ENCODE measurements at places on chromosomes 6 and 20.

DNA sequence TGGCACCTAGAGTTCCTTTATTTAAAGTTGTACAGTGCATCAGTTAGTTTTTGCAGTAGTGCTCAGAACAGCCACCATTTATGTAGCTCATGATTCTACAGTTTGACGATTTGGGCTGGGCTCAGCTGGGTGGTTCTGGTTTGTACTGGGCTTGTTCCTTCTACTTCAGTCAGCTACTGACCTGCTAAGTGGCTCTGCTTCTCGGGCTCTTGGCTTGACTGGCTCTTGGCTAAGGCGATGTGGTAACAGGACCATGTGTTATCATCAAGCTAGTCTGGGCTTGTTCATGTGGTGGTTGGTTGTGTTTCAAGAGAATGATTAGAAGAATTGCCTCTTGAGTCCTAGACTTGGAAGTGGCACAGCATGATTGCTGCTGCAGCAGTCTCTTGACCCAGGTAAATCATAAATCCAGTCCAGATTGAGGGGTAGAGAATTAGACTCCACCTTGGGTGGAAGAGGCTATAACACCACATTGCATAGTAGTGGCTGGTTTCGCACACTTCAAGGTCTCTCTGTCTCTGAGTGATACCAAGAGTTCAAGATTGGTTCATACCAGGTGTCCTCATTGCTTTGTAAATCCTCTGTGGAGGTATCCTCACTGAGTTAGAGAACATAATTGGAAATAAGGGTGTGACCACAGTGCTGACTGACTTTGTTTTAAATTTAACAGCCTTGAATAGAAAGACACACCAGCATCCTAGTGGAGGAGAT, 253.0 kb downstream of the ARID1B start:
- no peak for DNase-seq

GRCh38 chr6:10873374-10873773, 8.5 kb downstream of the GCM2 start:
- DNase-seq, result no peak

GRCh38 chr6:64428186-64428585, 792.6 kb downstream of the PHF3 start:
- no peak for DNase-seq

- DNase-seq, result no peak
These were observed 87.3 kb downstream of the PTPRT start for GRCh38 chr20:43102394-43102793.

DNA sequence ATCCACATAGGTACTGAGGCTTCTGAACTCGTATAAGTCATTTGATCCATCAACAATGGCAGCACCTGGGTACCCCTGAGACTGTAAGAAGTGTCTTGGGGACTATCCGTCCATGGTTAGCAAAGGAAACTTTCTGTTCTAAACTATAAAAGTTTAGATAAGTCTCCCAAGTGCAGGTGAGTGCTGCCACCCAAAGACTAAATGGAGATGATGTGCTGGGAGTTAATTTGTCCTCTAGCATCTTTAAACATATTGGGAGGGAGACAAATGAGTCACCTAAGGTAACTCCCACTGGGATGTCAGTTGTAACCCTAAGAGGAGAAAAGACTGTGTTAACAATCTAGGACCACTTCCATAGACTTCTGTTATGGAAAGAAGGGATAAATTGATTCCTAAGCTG, 6.2 kb downstream of the BEND6 start:
- DNase-seq, result no peak

DNA sequence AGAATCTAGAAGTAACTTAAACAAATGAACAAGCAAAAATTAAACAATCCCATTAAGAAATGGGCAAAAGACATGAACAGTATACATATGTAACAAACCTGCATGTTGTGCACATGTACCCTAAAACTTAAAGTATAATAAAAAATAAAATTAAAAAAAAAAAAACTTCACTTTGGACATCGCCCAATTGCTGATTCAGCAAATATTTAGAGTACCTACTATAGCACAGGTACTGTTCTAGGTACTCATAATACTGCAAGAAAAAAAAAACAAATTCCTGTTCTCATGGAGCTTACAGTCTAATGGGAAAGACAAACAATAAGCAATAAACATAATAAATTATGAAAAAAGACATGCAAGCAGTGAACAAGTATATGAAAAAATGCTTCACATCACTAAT, 501.5 kb upstream of the HS3ST5 start:
- no peak for DNase-seq
